Activated CD4-positive, alpha-beta T cell treated with anti-CD3 and anti-CD28 coated beads for 36 hours (primary cell): ENCODE measurements at places on chromosomes 7 and 10.

DNA sequence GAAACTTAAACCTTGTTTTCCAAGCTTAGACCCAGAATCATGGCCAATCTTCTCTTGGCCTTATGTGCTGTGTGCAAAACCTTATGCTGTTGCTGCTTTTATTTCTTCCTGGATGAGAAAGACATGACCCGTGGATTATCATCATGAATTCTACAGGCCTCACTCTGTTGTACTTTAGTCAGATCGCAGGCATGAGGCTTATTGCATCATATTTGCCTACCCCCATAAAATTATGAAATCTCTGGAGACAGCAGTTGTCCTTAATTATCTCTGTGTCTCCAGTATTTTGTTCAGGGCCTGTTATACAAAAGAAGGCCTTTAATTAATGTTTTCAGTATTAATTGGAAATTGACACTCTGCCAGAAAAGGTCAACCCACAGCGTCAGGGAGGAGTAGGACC is 71.6 kb downstream of the PLCE1 start:
- peaks cover 4% of the 10 kb centered on the region for H3K27me3 ChIP-seq
- H3K4me3 ChIP-seq = no peak overlapping the region
- H3K4me1 ChIP-seq = no peaks in the 10 kb centered on the region
- H3K27ac ChIP-seq = no peak overlapping the region
- H3K36me3 ChIP-seq = no peaks in the 10 kb centered on the region

GRCh38 chr10:114615600-114616007 is 42.5 kb downstream of the ABLIM1 start:
- no peak overlapping the region for H3K4me3 ChIP-seq
- H3K36me3 ChIP-seq = no peaks in the 10 kb centered on the region
- H3K27ac ChIP-seq = no peak overlapping the region
- peak; percentile 31 for DNase-seq
- H3K4me1 ChIP-seq = peaks cover 8% of the 10 kb centered on the region

DNA sequence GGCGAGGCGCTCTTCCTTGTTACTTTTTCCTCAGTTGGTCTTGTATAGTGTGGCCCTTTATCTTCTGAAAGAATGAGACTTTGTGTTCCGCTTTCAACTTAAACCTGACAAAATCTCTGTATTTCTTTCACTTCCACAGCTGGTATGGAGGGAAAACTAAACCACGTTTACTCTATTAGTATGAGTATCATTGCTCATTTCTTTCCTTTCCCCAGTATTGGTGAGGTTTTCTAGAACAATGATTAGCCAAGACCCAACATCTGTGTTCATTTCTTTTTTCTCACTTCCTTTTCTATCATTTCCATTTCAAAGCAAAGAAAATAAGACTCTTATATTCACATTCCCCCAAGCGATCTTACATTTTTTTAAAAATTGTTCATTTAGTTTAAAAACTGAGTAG is 165.3 kb downstream of the PAXIP1 start:
- H3K4me3 ChIP-seq = no peak overlapping the region
- H3K4me1 ChIP-seq = no peaks in the 10 kb centered on the region
- peaks cover 10% of the 10 kb centered on the region for H3K27me3 ChIP-seq
- no peak overlapping the region for H3K27ac ChIP-seq
- H3K36me3 ChIP-seq = no peaks in the 10 kb centered on the region

DNA sequence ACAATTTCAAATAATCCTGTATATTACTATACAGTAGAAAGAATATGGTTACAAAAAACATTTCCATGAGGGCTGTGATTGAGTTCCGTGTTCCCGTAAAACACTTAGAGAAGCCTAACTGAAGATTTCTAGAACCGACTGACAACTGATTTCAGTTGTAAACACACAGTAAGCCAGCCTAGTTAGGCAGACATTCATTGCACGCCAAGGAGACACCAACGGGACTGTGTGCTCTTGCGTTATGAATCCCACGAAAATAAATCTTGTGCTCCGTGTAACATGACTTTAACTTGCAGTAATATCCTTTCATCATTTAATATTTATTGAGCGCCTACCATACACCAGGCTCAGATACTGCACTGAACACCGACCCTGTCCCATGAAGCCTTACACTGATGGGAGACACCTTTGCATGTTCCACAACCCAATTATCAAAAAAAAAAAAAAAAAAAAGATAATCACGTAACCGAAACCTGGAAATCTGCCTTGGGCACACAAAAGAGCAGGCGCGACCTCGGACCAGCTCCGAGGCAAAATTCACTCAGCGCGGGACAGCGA is 420 bp upstream of the KLHL7 start:
- H3K4me3 ChIP-seq = peak overlapping the region; percentile 97
- peak; percentile 9 for DNase-seq
- H3K4me1 ChIP-seq = peaks cover 32% of the 10 kb centered on the region
- H3K27me3 ChIP-seq = no peaks in the 10 kb centered on the region
- peak overlapping the region; percentile 94 for H3K27ac ChIP-seq

DNA sequence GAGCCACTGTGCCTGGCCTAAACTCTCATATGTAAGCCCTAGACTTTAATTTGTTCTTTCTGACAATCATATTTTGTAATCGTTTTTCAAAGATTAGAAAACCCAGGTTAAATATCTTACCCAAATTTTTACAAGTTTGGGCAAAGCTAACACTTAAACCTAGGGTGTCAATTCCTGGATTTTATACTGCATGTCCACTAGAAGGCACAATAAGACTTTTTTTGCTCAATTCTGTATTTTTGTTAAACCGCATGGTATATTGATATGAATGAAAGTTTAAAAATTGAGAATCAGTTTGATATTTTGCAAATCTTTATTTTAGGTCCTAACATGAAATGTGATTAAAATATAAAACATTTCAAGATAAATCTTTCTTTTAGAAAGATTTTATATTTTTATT is 29.3 kb downstream of the DYNC2I1 start:
- no peak overlapping the region for H3K4me3 ChIP-seq
- H3K4me1 ChIP-seq = no peaks in the 10 kb centered on the region
- no peak overlapping the region for H3K27ac ChIP-seq
- no peaks in the 10 kb centered on the region for H3K27me3 ChIP-seq

DNA sequence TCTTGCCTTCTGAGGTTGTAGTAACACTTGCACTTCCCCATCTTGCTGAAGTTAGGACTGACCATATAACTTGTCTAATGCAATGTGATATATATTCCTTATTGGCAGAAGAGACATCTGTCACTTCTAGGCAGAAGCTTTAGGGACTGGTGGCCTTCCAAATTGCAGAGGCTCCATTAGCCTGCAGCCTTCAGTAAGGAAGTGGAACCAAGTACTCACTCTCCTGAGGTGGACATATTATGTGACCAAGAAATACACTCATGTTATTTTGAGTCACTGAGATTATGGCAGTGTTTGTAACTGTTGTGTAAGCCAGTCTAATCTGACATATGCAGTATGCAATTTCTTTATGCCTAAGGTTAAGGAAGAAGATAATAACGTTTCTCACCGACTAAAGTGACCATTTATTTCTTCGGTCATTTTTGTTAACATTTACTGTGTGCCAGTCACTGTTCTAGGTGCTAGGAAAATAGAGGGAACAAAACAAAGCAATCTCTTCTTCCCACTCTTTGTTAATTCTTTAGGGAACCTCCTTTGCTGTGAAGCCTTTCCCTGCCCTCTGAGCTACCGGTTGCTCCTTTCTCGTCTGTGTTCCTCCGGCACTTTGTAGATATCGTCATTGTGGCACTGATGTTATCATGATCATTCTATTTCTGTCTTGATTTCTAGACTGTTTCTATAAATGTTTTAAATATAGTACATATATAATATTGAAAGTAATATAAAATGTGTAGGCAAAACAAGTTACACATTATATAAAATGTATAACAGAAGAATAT is 52.9 kb upstream of the HBP1 start:
- no peak overlapping the region for H3K27ac ChIP-seq
- no peaks in the 10 kb centered on the region for H3K36me3 ChIP-seq
- H3K4me3 ChIP-seq = no peak overlapping the region
- H3K4me1 ChIP-seq = no peaks in the 10 kb centered on the region
- no peak for DNase-seq
- H3K27me3 ChIP-seq = no peaks in the 10 kb centered on the region

DNA sequence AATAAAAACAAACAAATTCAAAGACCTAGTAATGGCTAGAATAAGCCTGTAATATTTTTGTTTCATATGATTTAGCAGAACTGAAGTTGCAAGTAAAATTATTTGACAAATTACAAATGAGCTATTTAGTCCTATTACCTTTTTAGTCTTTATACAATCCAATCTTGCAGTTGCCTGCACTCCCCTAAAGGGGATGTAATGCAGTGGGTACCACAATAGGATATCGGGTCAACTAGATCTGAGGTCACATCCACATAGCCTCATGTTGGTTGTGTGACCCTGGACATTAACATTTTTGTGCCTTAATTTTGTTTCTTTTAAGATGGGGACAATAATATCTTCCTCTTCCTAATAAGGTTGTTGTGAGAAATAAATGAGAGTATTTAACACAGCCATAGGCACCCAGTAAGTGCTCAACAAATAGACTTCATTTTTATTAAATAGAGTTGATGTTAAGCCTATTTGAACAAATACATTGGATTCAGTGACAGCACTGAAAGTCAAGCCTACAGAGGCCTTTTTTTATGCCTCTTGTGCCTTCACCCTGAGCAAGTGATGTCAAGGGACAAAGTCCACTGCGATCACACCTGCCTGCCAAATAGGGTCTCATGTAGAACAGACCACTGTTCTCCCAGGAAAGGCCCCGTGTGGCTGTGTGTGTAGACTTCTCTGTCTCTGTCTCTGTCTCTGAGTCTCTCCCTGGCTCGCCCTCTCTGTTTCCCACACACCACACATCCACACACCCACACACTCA is 124.8 kb downstream of the EVX1 start:
- no peak for DNase-seq
- no peak overlapping the region for H3K4me3 ChIP-seq
- H3K36me3 ChIP-seq = no peaks in the 10 kb centered on the region
- no peaks in the 10 kb centered on the region for H3K4me1 ChIP-seq
- H3K27me3 ChIP-seq = no peaks in the 10 kb centered on the region

- no peaks in the 10 kb centered on the region for H3K27me3 ChIP-seq
- no peaks in the 10 kb centered on the region for H3K4me1 ChIP-seq
- no peaks in the 10 kb centered on the region for H3K36me3 ChIP-seq
Measured at GRCh38 chr10:52864201-52865106, 91.9 kb upstream of the MBL2 start.

DNA sequence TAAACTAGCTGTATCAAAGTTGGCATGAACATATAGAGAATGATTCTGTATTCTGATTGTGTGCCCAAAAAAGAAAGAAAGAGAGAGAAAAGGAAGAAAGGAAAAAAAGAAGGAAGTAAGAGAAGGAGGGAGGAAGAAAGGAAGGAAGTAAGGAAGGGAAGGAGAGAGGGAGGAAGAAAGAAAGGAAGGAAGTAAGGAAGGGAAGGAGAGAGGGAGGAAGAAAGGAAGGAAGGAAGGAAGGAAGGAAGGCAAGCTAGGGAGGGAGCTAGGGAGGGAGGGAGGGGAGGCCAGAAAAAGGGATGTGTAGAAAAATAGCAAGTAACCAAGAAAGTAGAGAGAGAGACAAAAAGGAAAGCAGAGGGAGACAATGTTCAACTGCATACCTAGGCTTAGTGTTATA is 60.7 kb upstream of the TARP start:
- no peaks in the 10 kb centered on the region for H3K27me3 ChIP-seq
- DNase-seq = no peak
- no peak overlapping the region for H3K27ac ChIP-seq
- no peaks in the 10 kb centered on the region for H3K36me3 ChIP-seq
- H3K4me1 ChIP-seq = peaks cover 44% of the 10 kb centered on the region
- no peak overlapping the region for H3K4me3 ChIP-seq

- no peaks in the 10 kb centered on the region for H3K27me3 ChIP-seq
- no peak overlapping the region for H3K4me3 ChIP-seq
- no peak overlapping the region for H3K27ac ChIP-seq
- DNase-seq = no peak
- peaks cover 16% of the 10 kb centered on the region for H3K36me3 ChIP-seq
- H3K4me1 ChIP-seq = peaks cover 36% of the 10 kb centered on the region
Measured at GRCh38 chr7:100572281-100572948, 1.3 kb downstream of the SAP25 start.

GRCh38 chr7:42192851-42193461 is 44.1 kb downstream of the GLI3 start:
- DNase-seq = peak; percentile 9
- H3K36me3 ChIP-seq = no peaks in the 10 kb centered on the region
- H3K27me3 ChIP-seq = peaks cover 7% of the 10 kb centered on the region
- peaks cover 14% of the 10 kb centered on the region for H3K4me1 ChIP-seq

DNA sequence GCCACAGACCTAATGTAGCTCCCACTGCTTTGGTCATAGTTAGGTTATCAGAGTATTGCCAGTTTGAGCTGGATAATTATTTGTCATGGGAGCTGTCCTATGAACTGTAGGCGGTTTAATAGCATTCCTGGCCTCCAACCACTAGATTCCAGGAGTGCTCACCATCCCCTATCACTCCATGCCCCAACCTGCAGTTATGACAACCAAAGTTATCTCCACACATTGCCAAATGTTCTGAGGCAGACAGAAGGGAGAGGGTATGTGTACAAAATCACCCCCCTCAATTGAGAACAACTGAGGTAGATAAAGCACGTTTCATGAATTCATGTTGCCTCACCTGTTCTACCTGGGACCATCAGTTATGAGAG is 119.0 kb upstream of the CACUL1 start:
- H3K36me3 ChIP-seq = no peaks in the 10 kb centered on the region
- no peak for DNase-seq
- peaks cover 29% of the 10 kb centered on the region for H3K27me3 ChIP-seq
- no peak overlapping the region for H3K27ac ChIP-seq

DNA sequence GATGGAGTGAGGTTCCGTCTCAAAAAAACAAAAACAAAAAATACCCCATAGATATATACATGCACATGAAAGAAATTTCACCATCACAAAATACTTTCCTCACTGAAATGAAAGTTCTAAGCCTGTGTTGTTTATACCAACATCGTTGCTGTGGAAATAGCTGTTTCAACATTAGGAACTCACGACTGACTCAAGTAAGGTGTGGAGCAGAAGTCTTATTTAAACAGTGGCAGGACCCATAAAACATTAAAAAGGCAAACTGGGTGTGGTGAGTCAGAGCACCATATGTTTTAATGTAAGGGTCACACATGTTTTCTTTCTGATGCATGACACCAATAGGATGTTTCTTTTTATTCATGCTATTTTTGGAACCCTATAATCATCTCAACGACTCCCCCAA is 48.3 kb downstream of the BAIAP2L1 start:
- no peak overlapping the region for H3K27ac ChIP-seq
- H3K4me1 ChIP-seq = no peaks in the 10 kb centered on the region
- H3K36me3 ChIP-seq = no peaks in the 10 kb centered on the region
- no peak for DNase-seq
- no peaks in the 10 kb centered on the region for H3K27me3 ChIP-seq

DNA sequence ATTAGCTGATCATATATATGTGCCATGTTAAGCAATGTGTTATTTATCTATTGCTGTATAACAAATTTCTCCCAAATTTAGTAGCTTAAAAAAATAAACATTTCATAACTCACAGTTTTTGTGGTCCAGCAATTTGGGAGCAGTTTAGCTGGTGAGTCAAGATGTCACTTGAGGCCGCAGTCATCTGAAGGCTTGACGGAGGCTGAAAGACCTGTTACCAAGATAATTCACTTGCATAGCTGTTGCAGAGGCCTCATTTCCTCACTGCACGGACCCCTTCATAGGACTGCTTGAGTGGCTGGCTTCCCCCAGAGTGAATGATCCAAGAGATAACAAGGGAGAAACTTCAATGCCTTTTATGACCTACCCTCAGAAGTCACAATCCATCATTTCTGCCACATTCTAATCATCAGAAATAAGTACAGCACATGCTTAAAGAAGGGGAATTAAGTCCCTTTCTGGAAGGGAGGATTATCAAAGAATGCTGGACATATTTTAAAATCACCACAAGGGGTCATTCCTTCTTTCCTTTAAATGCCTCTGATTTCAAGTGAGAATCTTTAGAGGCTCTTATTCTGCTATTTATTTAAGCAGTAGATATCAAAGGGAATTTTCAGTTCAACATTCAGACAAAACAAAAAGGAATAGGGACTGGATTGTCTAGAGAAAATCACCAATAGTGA is 10.5 kb upstream of the SRPK2 start:
- DNase-seq = no peak
- H3K27me3 ChIP-seq = no peaks in the 10 kb centered on the region
- no peak overlapping the region for H3K27ac ChIP-seq
- H3K36me3 ChIP-seq = no peaks in the 10 kb centered on the region
- H3K4me3 ChIP-seq = no peak overlapping the region
- H3K4me1 ChIP-seq = peaks cover 3% of the 10 kb centered on the region
